ENCODE measurements at places on chromosomes 2 and 18.

DNA sequence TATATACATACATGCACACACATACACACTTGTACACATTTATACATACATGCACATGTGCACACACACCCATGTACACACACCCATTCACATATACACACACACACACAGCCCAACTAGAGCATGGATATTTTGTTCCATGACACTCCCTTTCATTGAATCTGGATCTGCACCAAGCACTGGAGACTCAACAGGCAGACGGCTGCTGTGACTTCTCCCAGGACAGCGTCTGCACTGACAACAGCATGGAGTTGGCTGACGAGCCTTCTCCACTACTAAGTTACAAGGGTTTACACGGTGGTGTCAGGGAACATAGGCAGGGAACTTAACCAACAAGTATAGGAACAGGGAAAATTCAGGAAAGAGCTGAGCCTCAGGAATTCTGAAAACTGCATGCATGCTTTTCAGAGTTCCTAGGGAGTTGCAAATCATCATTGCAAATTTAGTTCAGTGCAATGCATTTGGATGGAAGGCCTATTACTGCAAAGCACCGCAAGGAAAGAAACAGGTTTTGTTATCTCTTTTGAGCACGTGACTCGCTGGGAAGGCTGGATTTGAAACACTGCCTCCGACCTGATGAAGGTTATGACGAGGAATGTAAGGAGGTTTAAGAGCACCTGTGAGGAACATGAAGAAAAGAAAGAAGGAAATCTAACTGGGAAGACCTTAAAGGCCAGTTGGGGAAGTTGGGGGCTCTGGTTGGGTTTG lies 35.9 kb downstream of the TMEM18 start:
- no peak for DNase-seq

- no peak for DNase-seq
Observed at GRCh38 chr2:74975016-74975415, 16.6 kb downstream of the POLE4 start.

DNA sequence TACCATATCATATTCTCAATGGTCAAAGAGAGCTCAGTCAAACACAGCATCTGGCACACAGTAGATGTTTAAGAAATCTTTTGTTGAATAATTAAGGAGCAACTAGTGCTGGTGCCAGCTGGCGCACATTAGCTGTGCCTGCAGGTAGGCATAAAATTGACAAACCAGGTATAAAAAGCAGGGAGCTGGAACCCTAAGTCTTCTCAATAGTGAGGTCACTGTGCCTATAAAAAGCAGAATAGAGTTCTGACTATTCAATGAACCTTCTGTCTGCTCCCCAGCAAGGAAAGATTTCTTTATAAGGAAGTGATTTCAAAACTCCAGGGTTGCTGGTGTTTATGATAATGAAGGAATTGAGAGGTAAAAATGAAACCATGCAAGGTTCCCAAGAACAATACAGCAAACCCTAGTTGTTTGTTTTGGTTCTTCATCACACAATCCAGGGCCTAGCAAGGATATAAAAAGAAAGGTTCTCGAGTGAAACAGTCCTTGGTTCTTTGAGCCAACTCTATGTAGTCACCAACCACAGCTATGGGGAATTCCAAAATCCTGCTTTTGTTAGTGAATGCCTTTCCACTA lies 76.1 kb downstream of the THADA start:
- DNase-seq = peak; percentile 84

GRCh38 chr18:57776354-57776753 lies 26.8 kb downstream of the ATP8B1 start:
- no peak for DNase-seq

DNA sequence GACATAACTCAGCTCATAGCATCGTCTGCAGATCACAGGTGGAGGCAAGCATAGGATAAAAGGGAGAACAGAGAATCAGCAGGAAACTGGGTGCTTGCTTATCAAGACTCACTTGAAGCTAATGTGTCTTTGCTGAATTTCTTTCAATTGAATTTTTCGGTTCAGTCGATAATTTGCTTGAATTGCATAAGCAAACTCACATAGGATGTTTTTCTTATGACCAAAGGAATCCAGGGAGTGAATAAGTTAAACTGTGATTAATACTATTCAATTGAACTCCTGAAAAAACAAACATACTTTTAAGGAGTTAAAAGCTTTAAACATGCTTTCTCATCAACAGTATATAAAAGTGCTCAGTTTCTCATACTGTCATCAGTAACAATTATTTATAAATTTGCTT lies 707.1 kb upstream of the ACVR2A start:
- no peak for DNase-seq

GRCh38 chr2:177393824-177394593 lies 1.4 kb downstream of the AGPS start:
- DNase-seq = no peak

GRCh38 chr2:76211991-76212985 lies 501.6 kb upstream of the GCFC2 start:
- DNase-seq = no peak

DNA sequence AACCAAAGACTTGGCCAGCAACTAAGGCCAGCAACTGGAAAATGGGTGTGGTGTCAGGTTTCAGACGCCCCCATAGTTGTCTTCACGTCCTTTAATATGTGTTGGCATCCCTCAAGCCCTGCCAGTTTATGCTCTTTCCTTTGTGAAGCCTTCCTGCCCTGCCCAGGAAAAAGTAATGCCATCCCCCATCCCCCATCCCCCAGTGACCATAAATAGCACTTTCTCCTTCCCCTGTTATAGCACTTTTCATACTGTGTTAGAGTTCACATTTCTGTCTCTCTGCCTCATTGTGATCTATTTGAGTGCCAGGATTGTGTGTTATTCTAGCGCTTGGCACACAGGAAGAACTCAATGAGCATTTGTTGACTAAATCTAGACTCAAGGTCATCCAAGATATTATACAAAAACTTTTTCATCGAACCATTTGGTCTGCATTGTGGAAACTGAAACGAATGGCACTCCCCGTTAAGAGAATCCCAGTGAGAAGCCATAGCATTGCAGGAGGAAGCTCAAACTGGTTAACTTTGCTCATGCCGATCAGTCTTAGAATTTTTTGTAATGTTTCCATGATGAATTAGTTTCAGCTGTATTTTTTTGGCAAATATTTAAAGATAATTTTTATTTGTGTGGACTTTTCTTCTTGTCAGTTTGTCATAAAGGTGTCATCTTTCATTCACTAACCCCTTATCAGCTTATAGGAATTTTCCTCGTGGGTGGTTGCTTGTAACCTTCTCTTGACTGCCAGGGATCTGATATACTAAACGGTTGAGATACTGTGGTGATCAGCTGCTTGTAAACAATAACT lies 15.7 kb downstream of the CRIM1 start:
- peak; percentile 63 for DNase-seq

DNA sequence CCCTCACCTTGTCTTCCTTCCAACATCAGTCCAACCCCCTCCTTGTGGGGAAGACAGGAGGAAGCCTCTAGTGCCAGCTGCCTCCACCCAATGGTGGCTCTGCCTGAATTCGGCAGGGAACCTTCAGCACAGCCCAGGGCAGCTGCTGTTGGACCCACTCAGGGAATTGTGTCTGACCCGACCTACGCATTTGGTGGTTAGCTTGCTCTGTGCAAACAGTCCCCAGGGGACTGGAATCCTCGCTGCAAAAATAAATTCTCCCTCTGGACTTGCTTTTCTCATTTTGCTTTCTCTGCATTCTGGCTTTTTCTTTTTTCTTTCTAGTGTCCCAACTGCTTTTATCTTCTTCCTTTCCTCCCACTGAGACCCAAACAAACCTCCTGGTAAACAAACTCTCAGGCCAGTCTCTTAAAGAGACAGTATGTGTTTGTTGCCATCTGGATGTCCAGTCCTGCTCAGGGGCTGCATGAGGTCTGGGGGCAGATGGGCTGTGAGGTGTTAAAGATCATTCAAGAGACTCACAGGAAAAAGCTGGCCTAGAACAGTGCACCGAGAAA lies 137.7 kb upstream of the HAAO start:
- no peak for DNase-seq

DNA sequence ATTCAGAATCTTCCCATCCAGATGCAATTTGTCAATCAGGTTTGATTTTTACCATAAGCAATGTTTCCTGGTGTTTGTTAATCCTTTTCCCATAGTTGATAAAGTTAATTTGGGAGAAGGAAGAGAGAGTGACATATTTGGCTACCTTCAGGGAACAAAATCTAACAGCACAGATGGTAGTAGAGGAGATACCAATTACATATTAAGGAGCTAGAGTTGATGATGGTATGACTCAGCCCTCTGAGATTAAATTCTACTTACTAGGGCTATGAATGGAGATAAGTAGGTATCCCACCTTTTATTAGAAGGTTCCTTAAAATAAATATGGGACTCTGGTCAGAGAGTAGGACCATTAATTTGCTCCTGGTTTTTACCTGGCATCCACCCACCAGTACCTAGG lies 139.7 kb downstream of the EHBP1 start:
- DNase-seq = no peak

DNA sequence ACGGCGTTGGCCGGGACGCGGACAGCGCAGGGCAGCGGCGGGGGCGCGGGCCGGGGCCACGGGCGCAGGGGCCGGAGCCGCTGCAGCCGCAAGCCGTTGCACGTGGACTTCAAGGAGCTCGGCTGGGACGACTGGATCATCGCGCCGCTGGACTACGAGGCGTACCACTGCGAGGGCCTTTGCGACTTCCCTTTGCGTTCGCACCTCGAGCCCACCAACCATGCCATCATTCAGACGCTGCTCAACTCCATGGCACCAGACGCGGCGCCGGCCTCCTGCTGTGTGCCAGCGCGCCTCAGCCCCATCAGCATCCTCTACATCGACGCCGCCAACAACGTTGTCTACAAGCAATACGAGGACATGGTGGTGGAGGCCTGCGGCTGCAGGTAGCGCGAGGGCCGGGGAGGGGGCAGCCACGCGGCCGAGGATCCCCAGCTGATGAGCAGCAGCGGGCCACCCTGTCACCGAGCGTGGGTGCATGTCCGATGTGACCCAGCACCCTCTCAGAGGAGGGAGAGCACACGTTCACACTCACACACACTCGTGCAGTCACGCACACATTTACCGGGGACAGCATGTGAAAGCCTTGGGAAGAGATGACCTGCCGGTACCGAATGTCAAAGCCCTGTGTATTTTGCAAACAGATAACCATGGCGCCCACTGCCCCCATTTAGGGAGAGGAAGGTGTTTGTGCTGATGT lies 4.2 kb downstream of the GDF7 start:
- no peak for DNase-seq

DNA sequence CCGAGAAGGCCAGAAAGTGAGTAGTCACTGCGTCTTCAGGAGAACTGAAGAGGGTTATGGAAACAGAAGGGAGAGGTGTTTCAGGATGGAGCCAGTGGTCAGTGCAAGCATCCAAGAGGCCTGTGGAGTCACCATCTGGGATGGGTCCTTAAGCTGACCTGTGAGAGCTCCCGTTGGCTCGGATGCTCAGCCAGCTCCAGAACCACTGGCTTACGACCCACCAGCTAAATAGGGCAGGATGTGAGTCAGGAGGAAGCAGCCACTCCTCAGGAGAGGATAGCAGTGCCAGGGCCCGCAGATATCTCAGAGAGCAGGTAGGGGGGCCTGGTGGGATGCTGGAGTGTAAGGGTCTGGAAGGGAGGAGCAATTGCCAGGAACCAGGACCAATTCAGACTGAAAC lies 63.1 kb upstream of the B3GNT7 start:
- no peak for DNase-seq

DNA sequence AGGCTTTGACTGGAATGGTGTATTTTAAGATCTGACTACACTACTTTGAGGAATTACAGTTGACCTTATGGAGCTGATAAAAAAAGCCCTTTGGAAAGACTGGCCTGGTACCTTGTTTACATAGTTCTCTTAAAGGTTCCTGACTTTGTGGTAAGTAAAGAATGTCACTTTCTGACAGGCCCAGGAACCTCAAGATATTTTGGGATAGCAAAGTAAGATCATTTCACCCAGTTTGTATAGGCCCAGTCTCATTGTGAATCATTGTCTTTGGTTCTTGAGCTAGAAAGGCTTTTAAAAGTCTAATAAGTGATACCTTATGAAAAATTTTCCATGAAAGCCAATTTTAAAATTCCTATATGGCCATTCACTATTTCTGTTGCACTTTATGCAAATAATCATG lies 316.3 kb upstream of the LRRTM4 start:
- DNase-seq = no peak

GRCh38 chr2:166088634-166089033 lies 39.2 kb downstream of the SCN1A start:
- DNase-seq = peak; percentile 47

DNA sequence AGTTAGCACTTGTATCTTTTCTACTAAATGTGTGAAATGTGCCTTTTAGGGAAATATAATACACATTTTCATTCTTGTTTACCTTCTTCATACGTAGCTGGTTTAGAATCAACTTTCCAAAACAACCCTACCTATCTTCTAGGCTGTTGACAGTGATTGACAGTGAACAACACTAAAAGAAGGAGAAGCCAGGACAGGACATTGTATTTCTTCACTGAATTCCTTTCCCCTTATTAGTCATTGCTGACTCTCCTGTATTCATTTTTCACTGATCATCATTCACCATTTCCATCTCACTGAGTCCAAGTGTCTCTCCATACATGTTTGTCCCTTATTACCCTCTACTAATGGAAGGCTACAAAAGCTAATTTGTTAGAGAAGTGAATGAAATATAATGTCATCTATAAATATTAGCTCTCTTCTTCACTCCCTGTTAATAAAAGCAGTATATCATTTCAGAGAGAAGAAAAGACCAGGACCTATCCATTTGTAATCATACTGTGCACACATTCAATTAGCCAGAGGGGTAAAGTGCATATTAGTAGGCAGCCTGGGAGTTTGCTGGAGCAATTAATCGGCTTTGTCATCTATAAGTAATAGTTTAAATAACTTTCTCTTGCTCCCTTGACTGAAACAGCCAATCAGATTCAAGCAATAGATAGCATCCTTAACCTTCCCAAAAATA lies 192.5 kb upstream of the FOSL2 start:
- no peak for DNase-seq

- DNase-seq = no peak
Observed at GRCh38 chr2:206585335-206585734, 57.0 kb upstream of the FAM237A start.

All from EL (cell line).